Stimulated activated CD4-positive, alpha-beta T cell treated with anti-CD3 and anti-CD28 coated beads, TNF-alpha, amount 100 ng/mL, for 48 hours (primary cell): ENCODE measurements at places on chromosomes 3 and 15.

DNA sequence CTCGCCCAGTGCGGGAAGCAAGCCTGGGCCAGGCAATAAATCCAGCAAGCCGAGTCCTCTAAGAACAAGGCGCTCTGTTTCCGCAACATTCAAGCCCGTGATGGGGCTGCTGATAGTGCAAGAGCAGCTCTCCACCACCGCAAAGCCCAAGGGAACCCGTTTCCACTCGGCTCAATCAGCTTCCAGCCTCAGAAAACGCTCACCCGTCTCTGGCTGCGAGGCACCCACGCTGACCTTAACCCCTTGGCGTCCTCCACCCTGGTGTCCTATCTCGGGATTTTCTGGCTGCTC is 17.8 kb downstream of the SPATA12 start:
- no peak for DNase-seq

DNA sequence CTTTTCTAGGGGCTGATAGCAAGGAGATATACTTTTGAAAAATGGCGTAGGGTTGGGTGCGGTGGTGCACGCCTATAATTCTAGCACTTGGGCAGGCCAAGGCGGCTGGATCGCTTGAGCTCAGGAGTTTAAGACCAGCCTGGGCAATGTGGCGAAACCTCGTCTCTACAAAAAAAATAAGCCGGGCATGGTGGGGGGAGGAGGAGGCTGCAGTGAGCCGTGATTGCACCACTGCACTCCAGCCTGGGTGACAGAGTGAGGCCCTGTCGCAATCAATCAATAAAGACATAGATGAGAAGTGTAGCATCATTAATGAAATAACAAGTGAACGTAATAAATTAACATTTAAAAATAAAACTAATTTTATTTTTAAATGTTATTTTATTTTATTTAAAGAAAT is 134.6 kb downstream of the SLCO3A1 start:
- DNase-seq = no peak

DNA sequence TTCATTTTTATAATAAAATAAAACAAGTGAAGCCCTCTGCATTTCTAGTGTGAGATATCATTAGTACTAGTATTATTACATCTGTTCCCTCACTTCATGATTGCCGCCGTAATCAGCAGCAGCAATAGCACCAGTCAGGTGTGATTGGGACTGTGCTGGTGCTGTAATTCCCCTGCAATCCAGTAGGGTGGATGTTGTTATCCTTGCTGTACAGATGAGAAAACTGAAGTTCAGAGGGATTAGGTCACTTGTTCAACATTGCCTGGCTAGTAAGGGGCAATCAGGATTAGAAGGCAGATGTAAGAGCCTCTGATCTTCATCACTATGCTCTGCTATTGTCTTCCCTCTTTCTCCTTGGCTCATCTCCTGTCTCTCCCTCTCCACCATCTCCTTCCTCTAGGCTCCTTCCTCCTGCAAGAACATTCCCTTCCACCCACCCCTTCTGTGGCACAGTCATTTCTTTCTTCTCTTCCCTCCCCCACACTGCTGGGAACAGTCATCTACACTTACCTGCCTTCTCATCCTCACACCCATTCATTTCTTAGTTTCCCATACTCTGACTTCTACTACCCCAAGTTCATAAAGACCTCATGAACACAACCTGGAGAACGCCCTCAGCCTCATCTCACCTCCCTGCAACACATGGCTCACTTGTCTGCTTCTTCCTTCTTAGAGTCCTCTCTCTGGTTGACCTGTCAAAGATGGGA is 29.7 kb downstream of the CRYGS start:
- no peak for DNase-seq

GRCh38 chr3:153052096-153052460 is 109.9 kb upstream of the RAP2B start:
- no peak for DNase-seq

DNA sequence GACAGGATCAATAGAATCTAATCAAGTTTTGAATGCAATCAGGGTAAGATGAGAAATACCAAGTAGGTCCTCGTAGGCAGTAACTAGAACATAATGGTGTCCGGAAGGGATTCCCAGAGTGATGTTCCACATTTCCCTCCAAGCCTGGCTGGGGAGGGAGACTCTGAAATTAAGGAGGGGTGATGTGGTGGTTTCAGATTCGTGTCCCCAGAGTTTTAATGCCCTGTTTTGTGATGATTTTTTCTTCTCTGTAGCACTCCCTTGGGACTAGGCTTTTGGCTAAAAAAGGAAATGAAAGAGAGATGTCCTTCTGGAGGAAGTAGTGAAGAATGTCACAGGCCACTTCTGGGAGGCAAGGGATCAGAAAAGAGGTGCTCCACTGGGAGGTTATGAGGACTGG is 108.3 kb upstream of the CACNA2D3 start:
- DNase-seq = no peak

DNA sequence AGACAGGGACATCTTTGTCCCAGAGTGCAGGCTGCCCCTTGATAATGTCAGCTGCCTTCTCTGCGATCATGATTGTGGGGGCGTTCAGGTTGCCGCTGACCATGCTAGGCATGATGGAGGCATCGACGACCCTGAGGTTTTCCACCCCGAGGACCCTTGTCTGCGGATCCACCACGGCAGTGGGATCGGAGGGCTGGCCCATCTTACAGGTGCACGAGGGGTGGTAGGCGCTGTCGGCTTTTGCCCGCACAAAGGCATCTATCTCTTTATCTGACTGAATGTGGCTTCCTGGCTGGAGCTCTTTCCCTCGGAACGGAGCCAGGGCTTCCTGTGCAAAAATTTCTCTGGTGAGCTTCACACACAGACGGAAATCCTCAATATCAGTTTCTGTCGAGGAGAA is 28.4 kb downstream of the CHDH start:
- DNase-seq = no peak

- peak; percentile 50 for DNase-seq
Measured at GRCh38 chr3:52983336-52983807, 62.5 kb downstream of the SFMBT1 start.

DNA sequence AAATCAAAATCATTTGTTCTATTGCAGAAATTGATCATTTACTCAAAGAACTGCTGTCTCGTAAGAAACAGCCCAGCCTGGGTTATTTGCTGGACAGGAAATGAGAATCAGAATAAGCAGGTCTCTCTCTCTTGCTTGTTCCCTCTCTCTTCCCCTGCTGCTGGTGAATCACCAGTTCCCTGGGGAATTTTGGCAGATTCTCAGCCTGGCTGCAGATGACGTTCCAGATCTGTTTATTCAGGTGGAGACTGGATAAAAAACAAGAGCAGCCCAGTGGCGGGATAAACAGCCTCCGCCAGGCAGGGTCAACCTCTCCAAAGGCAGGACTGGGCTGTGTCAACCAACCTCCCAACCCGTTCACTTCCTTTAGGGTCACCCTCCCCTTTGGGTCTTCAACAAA is 72.1 kb downstream of the LRIG1 start:
- DNase-seq = no peak

DNA sequence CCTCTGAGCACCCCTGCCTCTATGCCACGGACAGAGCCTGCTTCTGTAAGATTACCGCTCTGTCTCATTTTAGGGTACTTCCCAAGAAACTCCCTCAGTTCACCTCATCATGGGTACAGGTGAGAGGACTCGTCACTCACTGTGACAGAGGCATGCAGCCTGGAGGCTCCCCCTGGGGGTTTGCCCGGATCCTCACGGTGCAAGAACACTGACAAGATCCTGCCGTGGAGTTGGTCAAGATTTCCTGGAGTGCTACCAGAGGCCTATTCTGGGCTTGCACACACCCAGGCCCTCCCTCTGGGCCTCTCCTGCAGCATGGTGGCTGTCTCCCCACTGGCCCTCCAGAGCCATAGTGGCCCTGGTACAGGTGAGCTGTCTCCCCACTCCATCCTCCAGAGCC is 103.1 kb upstream of the TNIK start:
- no peak for DNase-seq

GRCh38 chr3:127689266-127689860 is 16.6 kb downstream of the ABTB1 start:
- DNase-seq = no peak

- no peak for DNase-seq
Measured at GRCh38 chr3:101144105-101144504, 150.9 kb upstream of the ABI3BP start.

- DNase-seq = peak; percentile 25
Measured at GRCh38 chr3:53938645-53939044, 47.0 kb upstream of the SELENOK start.

- DNase-seq = no peak
Measured at GRCh38 chr3:45693941-45694521, 4.8 kb downstream of the SACM1L start.

DNA sequence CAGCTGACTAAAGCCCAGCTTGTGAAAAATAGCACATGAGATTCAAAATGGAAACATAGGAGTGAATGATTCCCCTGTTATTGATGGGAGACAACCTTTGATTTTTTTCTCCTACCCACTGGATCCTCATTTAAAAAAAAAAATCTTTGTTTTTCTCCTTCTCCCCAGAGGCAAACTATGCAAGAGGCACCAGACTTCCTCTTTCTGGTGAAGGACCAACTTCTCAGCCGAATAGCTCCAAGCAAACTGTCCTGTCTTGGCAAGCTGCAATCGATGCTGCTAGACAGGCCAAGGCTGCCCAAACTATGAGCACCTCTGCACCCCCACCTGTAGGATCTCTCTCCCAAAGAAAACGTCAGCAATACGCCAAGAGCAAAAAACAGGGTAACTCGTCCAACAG is 2.6 kb downstream of the CACNA1D start:
- DNase-seq = no peak
